ENCODE measurements at places on chromosomes 5 and 9.
A peak's percentile ranks its signal among the peaks of the same experiment; 100 is the strongest.

GRCh38 chr5:135508496-135509005 is 27.2 kb downstream of the NEUROG1 start:
- DNase-seq, result no peak

GRCh38 chr9:121889990-121890563 is 203.0 kb downstream of the TTLL11 start:
- no peak for DNase-seq

DNA sequence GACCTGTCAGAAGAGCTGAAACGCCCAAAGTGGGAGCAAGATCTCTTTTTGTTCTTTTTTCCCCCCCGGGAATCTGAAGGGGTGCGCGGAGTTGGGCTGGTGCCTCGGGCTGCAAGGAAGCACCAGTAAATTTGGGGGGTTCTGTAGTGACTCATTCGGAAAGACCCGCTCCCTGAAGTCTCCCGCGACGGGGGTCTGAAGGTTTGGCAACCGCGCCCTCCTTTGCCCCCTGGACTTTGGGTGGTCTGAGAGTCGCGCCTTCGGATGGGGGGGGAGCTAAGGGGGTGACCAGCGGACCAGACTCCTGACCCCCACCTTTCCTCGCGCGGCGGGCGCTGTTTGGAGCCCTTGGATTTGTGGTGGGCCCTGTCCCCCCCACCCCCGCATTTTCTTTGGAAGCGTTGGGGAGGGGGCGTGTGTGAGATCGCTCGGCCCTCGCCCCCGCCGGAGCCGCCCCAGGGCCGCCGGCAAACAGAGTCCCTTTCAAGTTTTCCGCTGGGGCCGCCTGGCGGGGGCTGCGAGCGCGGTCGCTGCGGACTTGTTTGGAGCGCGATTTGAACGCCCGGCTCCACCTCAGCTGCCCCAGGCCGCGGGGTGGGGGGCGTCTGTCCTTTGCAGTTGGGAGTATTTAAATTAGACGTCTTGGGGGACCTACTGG is 2.0 kb downstream of the CXXC5 start:
- no peak for DNase-seq

- no peak for DNase-seq
These were observed 76.2 kb upstream of the CHD1 start for GRCh38 chr5:99004960-99005359.

DNA sequence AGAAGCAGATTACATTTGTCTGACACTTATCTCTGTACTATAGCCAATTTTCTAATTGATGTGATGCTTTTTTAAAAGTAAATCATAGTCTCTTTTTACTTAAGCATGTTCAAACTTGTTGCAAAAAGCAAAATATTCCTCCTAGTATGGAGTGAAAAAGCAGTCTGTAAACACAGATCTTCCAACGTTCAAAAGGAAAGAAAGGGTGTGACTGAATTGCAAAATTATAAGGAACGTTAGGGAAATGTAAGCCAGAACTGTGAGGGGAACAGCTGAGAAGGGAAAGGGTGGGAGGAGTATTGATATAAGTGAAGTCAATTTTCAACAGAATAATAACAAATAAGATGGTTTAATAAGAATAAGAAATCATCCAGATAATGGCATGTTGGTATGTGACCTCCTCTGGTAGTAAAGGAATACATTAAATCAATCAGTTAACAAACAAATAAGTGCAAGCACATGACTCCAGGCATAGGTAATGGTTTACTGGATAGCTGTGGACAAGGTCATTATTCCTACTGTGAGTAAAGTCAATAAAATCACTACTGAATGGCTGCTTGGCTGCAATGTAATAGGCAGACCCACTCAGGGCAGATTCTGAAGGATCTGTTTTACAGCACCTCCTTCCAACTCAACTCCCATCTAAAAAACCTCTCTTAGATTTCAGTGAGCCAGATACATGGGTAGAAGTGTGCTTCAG is 239.1 kb upstream of the NMUR2 start:
- no peak for DNase-seq

DNA sequence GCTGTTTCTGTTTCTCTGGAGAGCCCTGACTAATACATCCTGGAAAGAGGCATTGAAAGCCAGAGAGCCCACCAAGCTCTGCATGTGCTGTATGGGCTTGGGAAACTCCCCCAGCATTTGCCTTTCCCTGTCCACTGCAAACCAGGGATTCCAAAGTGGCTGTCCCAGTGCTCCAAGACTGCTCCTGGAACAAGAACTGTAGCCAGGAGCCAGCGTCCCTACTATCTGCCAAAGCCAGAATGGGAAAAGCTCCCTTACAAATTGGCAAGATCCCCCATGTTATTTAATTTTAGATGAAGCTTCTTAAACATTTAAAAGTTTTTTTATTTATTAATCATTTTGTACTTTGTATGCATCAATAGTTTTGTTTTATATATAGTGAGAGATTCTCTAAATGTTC is 263.2 kb downstream of the GABRB2 start:
- DNase-seq, result no peak

- peak; percentile 62 for DNase-seq
These were observed 30.7 kb downstream of the ACOT12 start for GRCh38 chr5:81363093-81363871.

GRCh38 chr5:84825606-84826005 is 440.9 kb upstream of the EDIL3 start:
- no peak for DNase-seq

DNA sequence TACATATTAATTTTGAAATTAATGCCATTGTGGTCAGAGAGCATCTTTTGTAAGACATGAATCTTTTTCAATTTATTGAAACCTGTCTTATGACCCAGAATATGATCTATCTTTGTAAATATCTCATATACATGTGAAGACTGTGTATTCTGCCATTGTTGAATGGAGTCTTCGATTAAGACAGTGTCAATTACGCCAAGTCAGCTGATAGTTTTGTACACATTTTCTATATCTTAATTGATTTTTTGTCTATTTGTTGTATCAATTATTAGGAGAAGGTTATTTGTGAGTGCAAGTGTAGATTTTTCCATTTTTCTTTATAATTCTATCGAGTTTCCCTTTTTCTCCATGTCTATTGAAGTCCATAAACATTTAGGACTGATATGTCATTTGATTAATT is 471.6 kb downstream of the MED10 start:
- no peak for DNase-seq

GRCh38 chr9:108606401-108606800 is 249.4 kb downstream of the ACTL7B start:
- no peak for DNase-seq

GRCh38 chr5:73311291-73312110 is 137.1 kb downstream of the FOXD1 start:
- no peak for DNase-seq

GRCh38 chr9:71485326-71485725 is 283.0 kb downstream of the CEMIP2 start:
- DNase-seq, result peak; percentile 83

DNA sequence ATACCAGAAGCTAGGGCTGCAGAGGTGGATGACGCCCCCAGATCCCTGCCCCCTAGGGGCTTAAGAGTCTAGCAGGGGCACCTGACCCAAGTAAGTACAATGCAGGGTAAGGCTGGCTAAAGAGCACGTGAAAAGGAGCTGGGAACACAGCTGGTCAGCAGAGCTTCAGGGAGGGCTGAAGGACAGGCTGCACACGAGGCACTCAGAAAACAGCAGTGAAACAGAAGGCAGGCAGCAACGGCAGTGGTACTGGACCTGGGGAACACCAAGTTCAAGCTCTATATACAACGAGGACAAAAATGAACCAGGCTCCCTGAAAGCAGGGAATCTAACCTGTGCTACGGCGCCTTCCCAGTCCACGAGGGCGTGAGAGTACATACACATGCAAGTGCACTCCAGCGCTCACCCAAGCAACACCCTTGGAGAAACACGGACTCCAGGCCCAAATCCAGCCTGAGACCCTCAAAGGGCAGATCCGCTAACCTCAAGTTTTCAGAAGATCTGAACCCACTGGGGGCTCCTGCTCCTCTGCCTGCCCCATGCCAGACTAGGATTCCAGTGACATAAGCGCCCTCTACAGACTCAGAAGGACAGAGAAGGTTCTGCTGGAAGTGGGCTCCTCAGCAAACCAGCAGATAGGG is 57.4 kb downstream of the PSMB7 start:
- no peak for DNase-seq

- peak; percentile 70 for DNase-seq
These were observed 29.8 kb upstream of the HMCN2 start for GRCh38 chr9:130235558-130236435.

GRCh38 chr9:30075451-30076199 is 2308.8 kb upstream of the ACO1 start:
- peak; percentile 20 for DNase-seq

GRCh38 chr5:173035904-173036707 is 20.0 kb upstream of the CREBRF start:
- no peak for DNase-seq

DNA sequence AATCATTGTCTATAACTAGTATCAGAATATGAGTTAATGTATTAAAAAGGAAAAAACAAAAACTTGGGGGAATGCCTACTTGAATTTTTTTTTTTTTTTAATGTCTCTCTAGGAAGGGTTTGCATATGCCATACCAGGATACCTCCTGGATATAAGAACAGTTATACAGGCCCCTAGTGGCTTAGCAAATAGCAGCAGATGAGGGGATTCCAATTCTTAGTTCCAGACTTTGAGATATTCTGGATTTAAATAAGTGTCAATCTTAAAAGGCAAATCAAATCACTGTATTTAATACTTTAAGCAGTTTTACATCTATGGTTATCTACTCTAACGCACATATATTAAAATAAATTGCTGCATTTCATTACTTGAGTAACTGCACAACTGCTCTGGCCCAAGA is 1055.5 kb upstream of the DMAC1 start:
- no peak for DNase-seq

DNA sequence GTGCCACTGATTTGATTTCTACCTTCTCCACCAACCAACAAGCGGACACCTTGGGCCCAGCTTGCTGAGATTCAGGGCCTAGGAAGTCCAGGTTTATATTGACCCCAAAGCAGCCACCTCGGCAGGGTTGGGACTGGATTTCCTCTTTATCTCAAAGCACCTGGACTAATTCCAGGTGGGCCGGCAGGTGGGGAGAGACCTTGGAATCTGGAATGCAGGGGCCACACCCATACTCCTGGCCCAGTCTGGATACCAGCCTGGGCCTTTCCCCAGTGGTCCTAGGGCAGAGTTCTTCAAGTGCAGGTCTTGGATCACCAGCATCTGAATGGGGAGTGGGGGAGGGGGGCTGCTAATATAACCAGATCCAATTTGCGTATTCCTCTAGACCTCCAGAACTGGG is 93.1 kb downstream of the PCDH1 start:
- DNase-seq, result peak; percentile 44

- DNase-seq, result peak; percentile 33
These were observed 36.0 kb downstream of the KCNMB1 start for GRCh38 chr5:170353011-170353761.

GRCh38 chr5:141094481-141095262 is at the start of gene PCDHB2:
Gene PCDHB2 (plus strand): TSS chr5:141094615. CDS start chr5:141094791, 176 bp downstream.
- DNase-seq, result no peak

GRCh38 chr5:170819824-170820223 is 36.3 kb downstream of the GABRP start:
- no peak for DNase-seq

DNA sequence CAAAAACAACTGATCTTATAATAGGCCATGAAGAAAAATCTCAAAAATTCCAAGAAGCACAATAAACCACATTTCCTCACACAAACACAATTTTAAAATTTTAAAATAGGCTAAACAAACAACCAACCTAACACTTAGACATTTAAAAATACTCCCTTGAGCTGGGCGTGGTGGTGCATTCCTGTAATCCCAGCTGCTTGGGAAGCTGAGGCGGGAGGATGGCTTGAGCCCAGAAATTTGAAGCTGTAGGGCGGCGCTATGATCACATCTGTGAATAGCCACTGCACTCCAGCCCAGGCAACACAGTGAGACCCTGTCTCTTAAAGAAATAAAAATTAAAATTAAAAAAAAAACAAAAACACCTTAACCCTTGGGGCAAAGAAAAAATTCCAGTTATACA is 36.9 kb upstream of the TESK1 start:
- no peak for DNase-seq

GRCh38 chr5:32542216-32543059 is 42.9 kb upstream of the SUB1 start:
- DNase-seq, result no peak

GRCh38 chr9:102862478-102862877 is 132.7 kb upstream of the CYLC2 start:
- DNase-seq, result no peak

DNA sequence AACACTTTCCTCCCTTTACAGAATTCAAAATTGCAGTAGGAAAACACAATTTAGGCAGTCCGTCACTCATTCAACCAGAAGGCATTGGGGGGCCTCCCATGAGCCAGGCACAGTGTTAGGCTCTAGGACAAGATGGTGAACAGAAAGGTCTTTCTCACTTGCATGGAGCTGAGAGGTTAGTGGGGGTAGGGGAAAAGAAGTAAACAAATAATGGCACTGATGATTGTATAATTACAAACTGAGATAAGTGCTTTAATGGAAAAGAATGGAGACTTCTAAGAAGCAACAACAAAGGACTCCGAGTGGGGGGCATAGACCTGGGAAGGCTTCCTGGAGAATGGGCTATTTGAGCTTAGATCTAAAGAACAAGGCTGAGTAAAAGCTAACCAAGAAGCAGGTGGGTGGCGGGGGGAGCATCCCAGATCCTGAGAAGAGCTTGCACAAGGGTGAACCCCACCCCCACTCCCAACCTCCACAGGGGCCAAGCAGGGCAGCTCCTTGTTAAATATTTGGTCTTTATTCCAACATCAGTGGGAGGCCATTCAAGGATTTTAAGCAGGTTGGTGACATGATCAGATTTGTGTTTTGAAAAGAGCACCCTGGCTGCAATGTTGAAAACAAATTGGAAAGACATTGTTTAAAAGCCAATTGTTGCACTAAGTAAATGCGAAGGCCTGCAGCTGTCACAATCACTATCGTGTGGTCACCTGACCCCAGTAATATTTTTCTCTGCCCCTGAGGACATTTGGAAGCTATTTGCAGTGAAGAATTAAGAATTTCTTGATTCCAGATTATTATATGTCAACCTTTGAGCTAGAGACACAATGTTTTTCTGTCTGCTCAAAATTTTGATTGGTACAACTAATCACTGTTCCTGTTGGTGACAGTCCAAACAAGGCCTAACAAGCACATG is 73.9 kb upstream of the EFNA5 start:
- no peak for DNase-seq

GRCh38 chr9:70362952-70363351 is 51.5 kb downstream of the KLF9 start:
- DNase-seq, result no peak

- DNase-seq, result no peak
These were observed 2.7 kb downstream of the GRM6 start for GRCh38 chr5:178992291-178992895.

GRCh38 chr5:9365512-9365911 is 180.4 kb downstream of the SEMA5A start:
- DNase-seq, result no peak

- no peak for DNase-seq
These were observed 20.2 kb upstream of the BARHL1 start for GRCh38 chr9:132562306-132562573.

GRCh38 chr5:90551376-90551775 is 7.2 kb upstream of the ADGRV1 start:
- no peak for DNase-seq

DNA sequence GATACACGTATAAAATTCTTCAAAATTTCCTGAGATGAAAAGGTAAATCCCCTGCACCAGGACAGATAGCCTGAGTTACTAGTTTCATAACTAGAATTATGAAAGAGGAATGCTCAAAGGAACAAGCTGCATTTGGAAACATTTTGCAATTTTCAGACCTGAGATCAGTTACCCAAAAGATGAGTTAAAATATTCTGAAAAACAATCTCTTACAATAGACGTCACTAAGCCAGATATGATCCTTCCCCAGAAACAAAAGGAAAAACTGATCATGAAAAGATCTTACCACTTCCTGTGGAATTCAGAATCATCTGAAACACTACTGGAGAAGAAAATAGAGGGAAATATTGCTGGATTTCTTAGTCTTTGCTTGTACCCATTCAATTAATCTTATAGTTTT is 204.7 kb downstream of the ARRDC3 start:
- DNase-seq, result no peak
